ENCODE measurements at places on chromosomes 13 and 19.

DNA sequence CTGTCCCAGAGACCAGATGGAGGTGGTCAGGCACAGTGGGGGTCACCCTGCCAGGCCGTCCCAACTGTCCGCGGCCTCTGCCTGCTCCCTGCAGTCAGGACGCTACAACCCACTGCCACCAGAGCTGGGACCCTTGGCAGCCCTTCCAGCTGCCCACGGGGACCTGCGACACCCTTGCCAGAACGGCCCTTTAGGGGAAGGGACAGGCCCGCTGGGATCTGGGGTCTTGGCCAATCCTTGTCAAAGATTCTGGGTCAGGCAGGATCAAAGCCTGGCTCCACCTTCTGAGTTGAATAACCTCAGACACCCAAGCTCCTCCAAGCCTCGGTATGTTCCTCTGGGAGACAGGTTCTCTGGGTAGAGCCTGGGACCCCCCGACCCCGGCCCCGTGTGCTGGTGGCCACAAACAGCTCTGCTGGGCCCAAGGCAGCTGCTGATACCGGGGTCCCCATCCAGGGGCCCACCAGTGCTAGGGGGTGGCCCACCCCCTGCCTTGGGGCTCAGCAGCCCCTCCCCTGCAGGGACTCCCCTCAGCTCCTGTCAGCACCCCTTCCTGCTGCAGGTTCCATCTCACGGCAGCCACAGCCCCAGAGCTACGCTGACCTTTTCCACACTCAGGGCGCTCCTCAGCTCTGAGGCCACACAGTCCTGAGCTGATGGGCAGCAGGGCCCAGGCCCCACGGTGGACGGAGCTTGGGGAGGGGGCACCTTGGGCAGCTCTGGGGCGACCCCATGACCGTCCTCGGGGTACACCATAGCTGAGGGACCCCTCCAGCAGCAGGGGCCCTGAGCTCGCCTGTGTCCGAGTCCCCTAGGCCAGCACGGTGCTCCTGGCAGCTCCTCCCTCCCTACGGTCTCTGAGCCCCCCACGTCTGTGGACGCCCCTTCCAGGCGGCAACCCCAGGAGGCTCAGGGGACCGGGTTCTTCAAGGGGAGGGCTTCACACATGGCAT is 18.4 kb downstream of the SBNO2 start:
- no peak for DNase-seq

GRCh38 chr13:65638572-65639168 is 1591.5 kb downstream of the PCDH9 start:
- DNase-seq = no peak

GRCh38 chr19:35307931-35308330 is 16.0 kb downstream of the MAG start:
- DNase-seq = no peak

DNA sequence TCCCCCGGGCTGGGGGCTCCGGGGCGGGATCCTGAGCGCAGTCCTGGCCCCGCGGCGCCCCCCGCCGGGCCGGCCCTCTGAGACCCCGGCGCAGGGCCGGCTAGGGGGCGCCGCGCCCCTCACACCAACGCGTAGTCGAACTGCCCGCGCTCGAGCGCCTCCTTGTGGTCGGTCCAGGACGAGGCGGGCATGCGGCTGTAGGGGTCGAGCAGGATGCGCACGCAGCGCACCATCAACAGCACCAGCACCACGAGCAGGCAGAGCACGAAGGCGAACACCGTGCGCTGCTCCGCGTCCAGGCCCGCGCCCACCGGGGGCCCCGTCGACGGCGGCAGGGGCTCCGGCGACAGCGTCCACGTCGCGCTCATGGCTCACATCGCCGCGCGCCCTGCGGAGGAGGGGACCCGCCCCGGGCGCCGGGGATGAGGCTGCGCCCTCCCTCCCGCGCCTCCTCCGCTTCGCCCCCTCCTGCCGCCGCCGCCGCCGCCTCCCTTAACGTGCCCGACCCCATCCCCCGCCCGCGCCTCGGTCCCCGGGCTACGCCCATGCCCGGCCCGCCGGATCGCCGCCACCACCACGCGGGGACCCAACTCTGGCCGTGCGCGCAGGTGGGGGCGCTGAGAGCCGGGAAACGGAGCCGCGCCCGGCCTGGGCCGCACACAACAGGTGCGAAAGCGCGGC is 624 bp downstream of the CTXN1 start:
- DNase-seq = peak; percentile 69

GRCh38 chr13:109072505-109072904 is 443.1 kb downstream of the MYO16 start:
- no peak for DNase-seq

DNA sequence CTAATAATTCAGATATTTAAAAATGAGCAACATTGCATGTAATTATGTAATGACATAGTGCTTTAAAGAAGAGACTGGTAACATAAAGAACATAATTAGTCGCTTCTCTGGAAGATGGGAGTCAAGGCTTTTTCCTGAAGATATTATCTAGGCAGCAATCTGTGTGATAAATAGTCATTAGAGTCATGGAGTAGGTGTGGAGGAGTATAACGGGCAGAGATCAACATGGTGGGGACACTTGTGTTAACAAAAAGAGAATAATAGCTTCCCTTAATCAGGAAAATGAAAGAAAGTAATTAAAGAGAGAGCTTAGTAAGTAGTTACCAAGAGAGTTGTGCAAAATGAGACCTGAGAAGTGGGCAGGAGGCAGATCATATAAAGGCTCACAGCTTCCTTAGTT is 1417.1 kb upstream of the ATXN8OS start:
- no peak for DNase-seq

- DNase-seq = no peak
Measured at GRCh38 chr13:80787604-80788003, 446.7 kb upstream of the SPRY2 start.

DNA sequence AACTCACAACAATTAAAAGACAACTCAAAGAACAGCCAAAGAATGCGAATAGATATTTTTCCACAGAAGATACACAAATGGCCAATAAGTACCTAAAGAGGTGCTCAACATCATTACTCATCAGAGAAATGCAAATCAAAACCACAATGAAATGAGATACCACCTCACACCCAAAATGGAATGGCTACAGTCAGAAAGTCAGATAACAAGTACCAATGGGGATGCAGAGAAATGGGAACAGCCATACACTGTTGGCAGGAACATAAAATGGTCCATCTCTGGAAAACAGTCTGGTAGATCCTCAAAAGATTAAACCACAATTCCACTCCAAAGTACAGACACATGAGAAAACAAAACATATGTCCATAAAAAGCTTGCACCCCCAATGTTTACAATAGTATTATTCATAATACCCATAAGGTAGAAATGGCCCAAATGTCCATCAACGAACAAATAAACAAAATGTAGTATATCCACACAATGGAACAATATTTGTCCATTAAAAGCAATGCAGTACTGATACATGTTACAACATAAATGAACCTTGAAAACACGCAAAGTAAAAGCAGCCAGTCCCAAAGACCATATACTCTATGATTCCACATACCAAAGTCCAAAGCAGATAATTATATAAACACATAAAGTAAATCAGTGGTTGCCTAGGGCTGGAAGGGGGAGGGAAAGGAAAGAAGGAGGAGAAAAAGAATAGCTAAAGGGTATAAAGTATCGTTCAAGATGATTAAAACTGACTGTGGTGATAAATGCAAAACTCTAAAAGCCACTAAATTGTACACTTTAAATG is 19.6 kb downstream of the USP12 start:
- no peak for DNase-seq

- DNase-seq = no peak
Measured at GRCh38 chr13:45101327-45102018, 18.8 kb upstream of the GTF2F2 start.

DNA sequence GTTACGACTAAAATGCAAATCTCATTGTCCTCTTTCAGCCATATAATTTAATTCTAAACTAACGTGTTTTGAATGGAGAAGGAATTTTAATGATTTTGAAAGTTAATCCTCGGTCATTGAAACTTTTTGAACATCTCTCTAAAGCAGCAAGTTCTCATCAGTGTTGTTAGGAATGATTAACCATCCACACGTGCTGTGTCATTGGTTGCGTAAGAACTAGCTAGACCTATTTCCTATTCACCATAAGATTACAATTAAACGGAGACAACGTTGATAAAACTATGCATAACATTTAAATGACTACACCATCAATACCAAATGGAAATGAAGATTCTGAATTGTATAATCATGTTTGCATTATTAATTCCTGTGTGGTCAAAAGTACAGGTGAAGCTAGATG is 155.6 kb upstream of the IRS2 start:
- DNase-seq = no peak

DNA sequence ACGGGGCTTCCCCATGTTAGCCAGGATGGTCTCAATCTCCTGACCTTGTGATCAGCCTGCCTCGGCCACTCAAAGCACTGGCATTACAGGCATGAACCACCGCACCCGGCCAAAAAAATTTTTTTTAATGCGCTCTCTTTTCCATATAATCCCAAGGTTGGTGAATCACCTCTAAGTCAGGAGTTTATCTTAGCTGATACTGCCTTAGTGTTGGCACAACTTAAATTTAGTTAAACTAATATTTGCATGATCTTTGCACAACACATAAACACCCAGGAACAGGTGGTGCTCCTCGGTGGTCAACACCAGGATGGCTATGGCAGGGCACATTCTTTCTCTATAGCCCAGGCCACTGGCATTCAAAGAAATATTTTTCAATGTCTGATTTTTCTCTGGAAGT is 24.1 kb upstream of the PSG7 start:
- no peak for DNase-seq

DNA sequence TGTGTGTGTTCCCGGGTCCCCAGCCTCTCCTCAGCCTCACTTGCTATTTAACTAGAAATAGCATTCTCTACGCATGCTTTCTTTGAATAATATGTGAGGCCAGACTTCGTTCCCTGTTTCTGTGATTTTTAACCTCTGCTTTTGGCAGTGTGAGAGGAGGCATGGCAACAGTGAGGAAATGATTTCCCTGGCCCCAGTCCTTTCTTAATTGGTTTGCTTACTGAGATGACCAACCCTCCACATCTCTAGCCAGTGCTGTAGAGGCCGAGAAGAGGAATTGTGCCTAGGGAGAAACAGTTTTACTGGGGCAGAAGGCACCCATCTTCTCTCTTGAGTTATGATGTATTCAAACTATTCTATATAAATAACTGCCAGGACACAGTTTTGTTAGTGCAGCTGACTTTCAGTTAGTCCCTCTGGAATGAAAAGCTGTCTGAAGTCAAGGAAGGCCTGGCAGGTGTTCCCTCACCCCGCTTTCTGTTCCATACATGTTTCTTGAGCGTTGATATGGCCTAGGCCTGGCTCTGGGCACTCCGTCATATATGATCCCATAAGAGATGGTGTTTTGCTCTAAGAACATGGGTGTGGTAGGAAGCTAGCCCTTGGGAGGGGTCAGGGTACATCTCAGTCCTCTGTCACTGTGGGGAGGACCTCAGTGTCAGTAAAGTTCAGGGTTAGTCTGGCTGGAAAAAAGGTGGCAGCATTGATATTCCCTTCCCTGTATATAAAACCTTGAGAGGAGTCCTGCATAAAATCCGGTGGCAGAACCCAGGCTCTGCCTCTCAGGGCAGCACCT is 73.7 kb upstream of the NPAS1 start:
- no peak for DNase-seq

GRCh38 chr19:5825178-5825577 is 14.3 kb downstream of the FUT6 start:
- DNase-seq = no peak

DNA sequence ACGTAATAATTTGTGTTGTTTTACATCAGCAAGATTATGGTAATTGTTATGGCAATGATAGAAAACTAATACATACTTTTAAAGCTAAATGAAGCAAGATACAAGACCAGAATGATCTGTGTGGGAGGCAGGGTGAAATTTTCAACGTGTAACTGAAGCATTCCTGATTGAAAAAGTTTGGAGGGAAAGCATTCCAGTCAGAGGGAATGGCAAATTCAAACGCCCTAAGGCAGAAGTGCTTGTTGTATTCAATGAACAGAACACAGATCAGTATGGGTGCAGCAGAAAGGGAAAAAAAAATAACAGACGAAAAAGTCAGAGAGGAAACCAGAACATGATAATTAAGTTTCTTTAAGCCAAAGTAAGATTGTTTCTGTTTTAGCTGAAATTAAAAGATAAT is 928.5 kb upstream of the SLITRK1 start:
- no peak for DNase-seq

DNA sequence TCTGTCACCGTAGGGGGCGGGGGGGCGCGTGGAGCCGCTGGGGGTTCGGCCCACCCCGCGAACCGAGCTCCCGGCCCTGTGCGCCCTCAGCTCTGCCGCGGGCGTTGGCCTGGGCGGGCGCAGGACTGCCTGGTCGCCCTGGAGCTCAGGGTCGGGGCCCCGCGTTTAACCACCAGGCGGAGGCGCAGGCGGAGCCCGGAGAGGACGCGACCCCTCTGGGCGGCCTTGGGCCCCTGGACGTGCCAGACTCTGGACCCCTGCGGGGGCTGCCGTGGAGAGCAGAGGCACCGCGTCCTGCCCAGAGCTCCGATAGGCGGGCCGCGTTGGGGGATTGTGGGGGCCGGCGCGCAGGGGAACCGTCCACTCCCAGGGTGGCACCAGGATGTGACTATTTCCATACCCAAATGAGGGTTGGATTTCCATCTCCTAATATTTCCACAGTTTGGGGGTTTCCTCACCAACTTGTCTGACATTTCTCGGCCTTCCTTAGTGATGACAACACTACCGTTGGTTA is 13.0 kb upstream of the USP29 start:
- no peak for DNase-seq

- DNase-seq = no peak
Measured at GRCh38 chr13:111115061-111115964, at the start of gene ARHGEF7. TSS of gene ARHGEF7 (plus strand) at chr13:111115310. CDS start at chr13:111115527, 217 bp downstream.

- no peak for DNase-seq
Measured at GRCh38 chr19:11264452-11265176, 2.3 kb upstream of the DOCK6 start.

DNA sequence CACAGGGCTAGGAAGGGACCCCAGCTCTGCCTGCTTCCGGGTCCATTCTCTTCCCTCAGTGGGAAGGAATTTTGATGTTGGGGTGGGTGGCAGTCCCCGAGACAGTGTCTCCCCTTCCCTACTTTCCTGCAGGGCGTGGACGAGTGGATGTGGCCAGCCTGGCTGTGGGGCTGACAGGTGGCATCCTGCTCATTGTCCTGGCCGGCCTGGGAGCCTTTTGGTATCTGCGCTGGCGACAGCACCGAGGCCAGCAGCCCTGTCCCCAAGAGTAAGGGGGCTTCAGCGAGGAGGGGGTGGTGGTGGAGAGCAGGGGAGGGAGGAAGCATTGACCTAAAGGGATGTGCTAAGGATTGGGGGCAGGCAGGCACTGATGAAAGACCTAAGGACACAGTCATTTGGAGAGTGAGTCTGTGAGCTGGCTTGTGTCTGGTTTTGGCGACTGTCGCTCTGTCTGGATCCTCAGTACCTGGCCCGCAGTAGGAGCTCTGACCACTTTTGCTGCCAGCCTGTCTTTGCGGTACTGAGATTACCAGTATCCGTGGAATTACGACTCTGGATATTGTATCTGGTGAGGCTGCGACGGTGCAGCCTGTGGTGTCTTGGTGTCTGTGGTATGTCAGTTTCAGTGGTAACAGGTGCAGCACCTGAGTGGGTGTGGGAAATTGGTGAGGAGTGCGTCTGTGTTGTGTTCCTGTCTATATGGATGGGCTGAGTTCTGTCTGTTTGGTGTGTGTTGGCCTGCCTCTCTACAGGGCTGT is 2.4 kb upstream of the PRR12 start:
- DNase-seq = no peak

Data from naive thymus-derived CD8-positive, alpha-beta T cell (primary cell).